Activated CD4-positive, alpha-beta T cell treated with anti-CD3 and anti-CD28 coated beads for 1 hour (primary cell): ENCODE measurements at places on chromosomes 4 and X.

DNA sequence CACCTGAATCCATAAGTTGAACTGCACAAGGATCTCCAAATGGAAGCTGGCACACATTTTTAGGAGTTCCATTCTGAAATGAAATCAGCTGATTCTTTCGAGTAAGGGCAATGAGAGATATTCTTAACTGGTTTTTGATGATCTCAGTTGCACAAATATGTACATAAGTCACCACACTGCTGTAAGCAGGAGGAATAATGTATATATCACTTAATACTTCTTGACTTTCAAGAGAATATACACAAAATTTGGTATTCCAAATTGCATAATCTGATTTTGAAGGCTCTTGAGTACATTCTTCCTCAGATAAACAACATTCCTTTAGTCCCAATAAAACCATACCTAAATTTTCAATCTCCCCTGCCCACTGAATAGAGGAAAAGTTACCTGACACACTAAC lies 8.2 kb downstream of the FANCB start:
- no peak for DNase-seq

DNA sequence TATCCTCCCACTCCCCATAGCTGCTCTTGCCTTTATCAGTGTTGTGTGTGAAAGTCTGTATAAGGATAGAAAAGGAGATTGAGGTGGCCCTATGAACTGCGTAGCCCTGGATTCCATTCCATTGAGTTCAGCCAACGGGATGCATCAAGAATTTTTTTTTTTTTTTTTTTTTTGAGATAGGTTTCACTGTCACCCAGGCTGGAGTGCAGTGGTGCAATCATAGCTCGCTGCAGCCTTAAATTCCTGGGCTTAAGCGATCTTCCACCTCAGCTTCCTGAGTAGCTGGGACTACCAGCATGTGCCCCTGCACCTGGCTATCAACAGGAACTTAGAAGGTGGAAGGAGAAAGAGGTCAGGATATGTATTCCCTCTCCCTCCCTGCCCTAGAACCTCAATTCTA lies 187.2 kb upstream of the SPRY1 start:
- DNase-seq: no peak

DNA sequence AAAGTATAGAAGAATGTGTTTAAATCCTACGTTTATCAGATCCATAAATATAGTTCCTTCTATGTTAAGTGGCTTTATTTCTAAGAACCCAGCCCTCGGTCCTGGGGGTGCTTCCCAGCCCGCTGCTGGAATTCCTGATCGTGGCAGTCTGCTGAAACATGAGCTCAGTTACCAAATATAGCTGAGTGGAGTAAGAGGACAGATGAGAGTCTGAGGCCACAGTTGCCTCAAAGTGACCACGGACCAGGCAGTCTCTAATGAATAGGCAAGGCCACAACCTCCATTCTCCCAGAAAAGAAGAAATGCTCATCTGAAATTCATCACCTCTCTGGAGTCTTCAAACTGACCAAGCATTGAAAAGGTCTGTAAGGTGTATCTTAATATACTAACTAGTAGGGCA lies at the start of gene PALLD:
Gene PALLD, plus strand, starts transcription at position 219 of the 400 bp plus-strand sequence.
- no peak for DNase-seq

DNA sequence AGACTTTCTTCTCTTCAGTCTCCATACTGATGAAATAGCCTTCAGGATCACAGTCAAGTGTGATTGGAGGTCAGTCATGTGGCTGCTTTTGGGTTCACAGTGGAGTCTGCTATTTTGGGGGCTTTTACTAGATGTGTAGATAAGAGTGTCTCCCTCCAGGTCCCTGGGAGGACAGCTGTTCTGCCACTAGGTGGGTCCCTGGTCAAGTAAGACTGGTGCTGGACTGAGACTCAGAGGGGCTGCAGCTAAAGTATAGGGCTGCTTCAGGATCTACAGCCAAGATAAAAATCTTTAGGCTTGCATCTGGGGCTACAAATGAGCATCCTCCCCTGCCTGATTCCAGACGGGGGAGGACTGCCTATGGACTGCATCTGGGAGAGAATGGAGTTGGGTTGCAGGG lies 200.7 kb upstream of the ANKRD50 start:
- no peak for DNase-seq

DNA sequence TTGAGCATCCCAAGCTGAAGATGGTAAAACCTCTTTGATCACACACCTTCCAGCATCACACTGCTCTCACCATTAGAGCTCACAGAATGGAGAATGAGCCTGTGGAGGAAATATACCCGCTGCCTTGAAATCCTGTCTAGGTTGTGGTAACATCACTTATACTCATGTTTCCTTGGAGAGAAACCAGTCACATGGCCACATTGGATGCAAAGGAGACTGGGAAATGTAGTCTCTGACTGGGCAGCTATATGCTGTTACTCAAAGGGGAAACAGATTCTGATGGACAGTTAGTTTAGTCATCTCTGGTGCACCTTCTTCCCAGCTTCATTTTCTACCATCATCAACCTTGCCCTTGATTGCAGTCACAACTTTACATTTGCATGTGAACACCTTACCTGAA lies 286.3 kb downstream of the ANKRD50 start:
- no peak for DNase-seq

- DNase-seq: no peak
These were observed 252.1 kb upstream of the ADGRL3 start for GRCh38 chr4:60948008-60948407.

DNA sequence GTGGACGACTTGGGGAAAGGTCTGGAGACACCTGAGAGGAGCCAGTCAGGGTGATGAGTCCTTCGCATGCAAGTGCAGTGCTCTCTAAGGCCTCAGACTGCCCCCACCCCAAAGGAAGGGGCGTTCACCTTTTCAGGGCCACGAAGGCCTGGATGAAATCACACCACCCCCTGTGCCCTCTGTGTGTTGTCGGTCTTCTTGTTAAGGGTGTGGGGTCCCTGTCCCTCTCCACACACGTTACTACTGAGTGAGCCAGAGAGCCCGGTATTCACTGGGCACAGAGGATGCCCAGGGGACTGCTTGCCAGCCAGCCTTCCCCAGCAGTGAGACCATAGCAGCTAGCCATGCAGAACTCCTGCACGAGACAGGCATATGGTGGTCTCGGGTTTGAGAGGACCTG lies 72.0 kb downstream of the MTMR1 start:
- DNase-seq: no peak

GRCh38 chr4:85986266-85986665 lies 373.6 kb downstream of the MAPK10 start:
- DNase-seq: no peak

GRCh38 chr4:74096265-74096980 lies 2.6 kb downstream of the CXCL2 start:
- no peak for DNase-seq

GRCh38 chr4:1115528-1116293 lies 2.3 kb upstream of the RNF212 start:
- no peak for DNase-seq

DNA sequence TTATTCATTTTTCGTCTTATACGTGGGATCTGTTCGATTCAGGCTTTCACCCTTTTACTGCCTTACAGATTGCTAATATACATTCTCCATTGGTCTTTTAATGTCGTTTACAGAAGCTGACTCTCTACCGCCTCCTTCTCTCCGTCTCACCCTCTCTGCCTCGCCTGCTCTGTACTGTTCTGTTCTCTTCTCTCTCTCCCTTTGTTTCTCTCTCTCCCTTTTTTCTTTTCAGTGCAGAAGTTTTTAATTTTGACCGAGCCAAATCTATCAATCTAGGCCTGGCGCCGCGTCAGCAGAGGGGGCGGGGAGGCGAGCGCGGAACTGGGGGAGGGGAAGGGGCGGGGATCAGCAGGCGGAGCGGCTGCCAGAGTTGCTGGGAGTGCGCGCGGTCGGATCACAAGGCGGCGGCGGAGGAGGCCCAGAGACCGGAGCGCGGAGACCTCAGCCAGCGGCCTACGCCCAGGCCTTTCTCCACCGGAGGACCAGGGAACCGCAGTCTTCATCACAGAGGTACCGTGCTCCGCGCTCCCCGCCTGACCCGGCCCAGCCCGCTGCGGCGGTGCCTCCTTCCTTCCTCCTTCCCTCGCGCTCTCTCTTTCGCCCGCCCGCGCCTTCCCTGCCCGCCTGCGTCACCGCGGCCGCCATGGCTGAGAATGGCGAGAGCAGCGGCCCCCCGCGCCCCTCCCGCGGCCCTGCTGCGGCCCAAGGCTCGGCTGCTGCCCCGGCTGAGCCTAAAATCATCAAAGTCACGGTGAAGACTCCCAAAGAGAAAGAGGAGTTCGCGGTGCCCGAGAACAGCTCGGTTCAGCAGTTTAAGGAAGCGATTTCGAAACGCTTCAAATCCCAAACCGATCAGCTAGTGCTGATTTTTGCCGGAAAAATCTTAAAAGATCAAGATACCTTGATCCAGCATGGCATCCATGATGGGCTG lies at the start of gene UBQLN2:
Gene UBQLN2, plus strand, starts transcription at position 397 of the 931 bp plus-strand sequence. Its CDS starts 247 bp downstream, at position 644.
- peak; percentile 63 for DNase-seq

DNA sequence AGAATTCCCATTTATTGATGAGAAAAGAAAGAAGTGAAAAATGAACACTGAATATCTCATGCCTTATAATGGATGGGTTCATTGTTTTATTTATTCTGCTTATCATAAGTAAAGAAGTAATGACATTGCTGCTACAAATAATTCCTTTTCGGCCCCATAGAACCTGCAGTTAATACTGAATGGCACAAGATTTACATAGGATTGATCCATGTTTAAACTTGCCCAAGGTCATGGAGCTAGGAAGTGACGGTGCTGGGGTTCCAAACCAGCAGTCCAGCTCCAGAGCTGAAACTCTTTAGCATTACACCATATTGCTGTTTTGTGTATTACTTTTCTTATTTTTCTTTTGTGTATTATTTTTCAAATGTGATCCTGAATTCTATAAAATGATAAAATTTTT lies 30.2 kb upstream of the PRSS48 start:
- no peak for DNase-seq

GRCh38 chrX:34058005-34058404 lies 74.1 kb downstream of the FAM47A start:
- DNase-seq: no peak

GRCh38 chrX:22652596-22652995 lies 347.2 kb upstream of the DDX53 start:
- DNase-seq: no peak

DNA sequence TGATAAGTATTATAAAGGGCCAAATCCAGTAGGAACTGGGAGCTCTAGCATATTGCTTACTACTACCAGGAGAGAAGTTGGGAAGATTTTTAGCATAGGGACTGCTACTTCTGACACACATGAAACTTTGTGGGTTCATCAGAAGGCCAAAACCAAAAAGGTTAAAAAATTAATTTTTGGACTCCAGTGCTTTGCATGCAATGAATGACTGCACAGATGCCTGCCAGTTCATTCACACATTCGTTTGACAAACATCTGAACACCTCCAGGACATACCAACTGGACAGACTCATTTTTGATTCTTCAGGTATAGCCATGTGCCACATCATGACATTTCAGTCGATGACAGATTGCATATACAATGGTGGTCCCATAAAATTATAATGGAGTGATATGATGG lies 79.8 kb downstream of the MID1IP1 start:
- DNase-seq: no peak
